ENCODE measurements at places on chromosomes 1 and 21.

DNA sequence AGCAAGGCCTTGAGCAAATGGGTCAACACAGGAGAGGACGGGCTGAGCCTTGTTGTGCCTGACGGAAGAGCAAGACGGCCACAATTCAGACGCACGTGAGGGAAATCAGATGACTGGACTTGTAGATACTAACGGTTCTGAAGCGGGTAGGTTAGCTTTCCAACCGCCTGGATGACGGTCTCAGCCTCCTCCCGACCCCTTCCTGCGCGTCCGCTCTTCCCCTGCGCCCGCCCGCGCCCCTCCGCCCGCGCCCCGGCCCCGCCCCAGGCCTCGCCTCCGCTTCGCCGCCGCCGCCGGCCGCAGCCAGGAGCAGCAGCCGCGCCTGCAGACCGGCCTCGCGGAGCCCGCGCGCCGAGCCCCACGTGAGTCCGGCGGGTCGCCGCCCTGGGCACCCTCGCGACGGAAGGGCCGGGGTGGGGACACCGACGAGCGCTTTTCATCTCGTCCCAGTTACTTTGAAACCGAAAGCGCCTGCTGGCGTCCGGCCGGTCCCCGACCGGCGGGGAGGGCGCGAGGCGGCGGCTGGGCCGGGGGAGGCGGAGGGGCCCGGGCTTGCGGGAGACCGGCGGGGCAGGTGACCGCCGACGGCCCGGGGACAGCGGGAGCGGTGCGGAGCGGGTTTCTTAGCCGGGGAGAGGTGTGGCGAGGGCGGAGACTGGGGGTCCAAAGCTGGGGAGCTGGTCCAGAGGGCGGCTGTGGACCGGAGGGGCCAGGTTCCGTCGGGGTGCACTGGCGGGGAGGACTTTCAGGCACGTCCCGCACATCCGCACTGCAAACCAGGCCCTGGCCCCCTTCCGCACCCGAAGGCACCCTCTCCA lies at the start of gene TRAF5:
TSS of gene TRAF5 (plus strand) at position 306 of the 818 bp plus-strand sequence. CDS start 26,407 bp downstream, outside the sequence.
- no peak for DNase-seq

DNA sequence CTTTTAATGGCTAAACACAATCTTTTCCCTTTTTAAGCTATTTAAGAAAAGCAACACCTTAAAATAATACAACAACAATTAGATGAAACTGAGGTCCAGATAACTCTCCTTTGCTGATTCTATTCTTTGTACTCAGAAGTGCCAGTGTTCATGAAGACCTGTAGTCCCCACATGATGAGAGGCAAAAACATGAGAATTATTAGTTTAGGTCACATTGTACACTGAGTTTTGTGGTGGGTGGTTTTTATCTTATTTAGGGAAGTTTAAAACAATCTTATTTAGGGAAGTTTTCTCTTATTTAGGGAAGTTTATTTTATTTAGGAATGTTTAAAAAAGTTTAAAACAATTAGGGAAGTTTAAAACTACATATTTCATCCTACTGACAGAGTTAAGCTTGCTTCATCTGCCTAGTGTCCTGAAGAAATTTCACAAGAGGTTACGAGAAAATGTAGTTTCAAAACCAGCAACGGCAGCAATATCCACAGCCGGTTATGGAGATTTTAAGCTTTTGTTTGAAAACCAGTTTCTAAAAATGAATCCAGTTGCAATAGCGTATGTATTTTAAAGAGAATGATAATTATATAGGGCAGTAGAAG lies 7.8 kb upstream of the OR14I1 start:
- no peak for DNase-seq

- DNase-seq: no peak
Measured at GRCh38 chr1:48523558-48523957, 51.6 kb upstream of the SPATA6 start.

- DNase-seq: no peak
Measured at GRCh38 chr21:37369307-37369854, 2.8 kb downstream of the DYRK1A start.

DNA sequence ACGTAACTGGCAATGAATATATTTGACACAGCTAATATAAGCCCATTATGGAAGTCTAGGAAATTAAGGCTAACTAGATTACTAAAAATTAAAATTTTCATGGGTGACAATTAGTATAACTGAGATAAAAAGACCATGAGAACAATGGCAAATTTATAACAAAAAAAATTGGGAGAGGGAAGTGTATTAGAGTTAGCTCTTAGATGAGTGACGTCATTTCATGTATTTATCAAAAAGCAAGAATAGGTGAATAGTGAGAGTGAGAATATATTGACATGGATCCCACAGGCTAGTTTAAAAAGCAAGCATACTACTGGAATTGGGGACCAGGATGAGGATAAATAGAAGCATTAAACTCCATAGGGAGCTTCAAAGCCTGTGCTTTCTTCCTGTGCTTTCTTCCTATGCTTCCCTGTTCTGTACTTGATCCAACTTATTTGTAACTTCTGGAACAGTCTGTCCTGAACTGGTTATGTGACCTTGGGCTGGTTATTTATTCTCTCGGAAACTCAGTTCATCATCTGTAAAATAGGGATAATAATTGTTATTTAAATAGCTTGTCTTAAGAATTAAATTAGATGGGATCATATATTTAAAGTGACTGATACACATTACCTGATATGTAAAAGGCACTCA lies 9.1 kb downstream of the BCL9 start:
- DNase-seq: no peak

GRCh38 chr1:171420810-171421209 lies 64.5 kb upstream of the PRRC2C start:
- no peak for DNase-seq

GRCh38 chr1:161228032-161228431 lies 2.2 kb downstream of the TOMM40L start:
- no peak for DNase-seq

- no peak for DNase-seq
Measured at GRCh38 chr1:192003295-192004077, 154.8 kb upstream of the RGS18 start.

- no peak for DNase-seq
Measured at GRCh38 chr21:41233916-41234315, 66.0 kb downstream of the BACE2 start.

DNA sequence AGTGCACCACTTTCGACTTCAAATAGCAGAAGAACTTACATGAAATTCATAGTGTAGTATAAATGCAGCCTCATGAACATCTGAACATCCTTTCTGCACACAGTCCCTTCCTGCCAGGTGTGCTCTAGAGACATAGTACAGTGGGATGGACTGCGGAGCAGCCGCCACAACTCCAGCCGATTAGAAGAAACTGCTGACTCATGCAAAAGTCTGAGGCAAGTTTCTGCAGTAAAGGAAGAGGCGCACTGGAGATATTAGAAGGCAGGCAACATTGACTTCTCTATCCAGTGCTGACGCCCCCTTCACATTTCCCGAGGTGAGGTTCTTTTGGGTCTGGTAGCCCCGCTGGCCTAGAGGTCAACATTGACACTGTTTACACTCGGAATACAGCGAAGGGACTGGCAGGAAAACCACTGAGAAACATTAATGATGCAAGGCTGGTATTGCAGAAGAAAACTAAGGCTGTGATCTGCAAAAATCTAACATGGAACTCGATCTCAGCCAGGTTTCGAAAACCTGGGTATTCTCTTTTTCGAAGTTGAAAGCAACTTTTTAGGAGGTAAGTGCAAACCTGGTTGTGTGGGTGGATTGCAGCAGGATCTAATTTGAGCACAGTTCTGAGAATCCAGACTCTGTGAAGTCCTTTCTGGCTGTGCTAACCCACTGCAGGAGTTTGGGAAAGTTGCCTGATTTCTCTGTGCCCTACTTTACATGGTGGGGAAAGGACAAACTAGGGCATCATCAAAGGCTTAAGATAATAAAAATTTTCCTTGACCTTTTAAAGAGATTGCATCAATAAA lies 90.7 kb downstream of the CDC7 start:
- DNase-seq: no peak

- DNase-seq: no peak
Measured at GRCh38 chr1:51100264-51100880, 1.7 kb upstream of the C1orf185 start.

DNA sequence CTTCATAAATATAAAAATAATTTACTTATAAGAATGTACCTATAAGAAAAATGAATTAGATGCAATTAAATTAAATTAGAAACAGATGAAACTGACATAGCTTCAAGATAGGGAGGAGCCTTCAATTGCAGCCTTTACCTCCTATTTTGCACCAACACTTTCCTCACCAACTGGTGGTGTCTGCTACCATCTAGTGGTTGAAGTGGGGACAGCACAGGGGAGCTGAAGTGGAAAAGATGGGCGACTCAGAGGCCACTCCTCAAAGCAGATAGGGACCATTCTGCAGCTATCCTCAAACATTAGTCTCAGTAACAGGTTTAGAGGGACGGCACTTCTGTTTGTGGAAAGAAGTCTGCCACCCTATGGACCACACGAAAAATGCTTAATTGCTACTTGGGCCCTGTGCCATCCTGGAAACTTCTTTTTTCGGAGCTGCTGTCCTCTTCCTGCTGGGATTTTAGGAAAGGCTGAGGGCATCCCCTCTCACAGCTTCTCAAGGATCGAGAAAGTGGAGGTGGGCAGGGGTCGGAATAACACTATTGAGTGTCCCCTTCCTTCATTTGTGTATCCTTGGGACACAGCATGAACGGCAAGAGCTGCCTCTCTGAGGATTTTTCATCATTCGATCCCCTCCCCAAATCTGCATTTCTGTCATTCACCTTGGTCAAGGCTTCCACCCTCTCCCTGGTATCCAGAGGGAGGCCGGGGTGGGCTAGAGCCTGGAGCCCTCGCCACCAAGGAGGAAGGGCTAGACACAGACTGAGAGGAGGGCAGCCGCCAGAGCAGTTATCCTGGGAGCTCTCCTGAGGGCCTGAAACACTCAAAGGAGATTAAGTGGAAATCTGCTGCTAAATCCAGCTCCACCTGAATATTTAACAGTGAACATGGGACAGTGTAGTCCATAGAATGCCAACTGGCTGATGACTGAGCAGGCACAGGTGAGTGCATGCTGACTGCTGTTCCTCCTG lies 9.6 kb downstream of the PROK1 start:
- peak; percentile 58 for DNase-seq

Data from stimulated activated CD8-positive, alpha-beta memory T cell treated with anti-CD3 and anti-CD28 coated beads, Interleukin-4, amount 100 ng/mL, for 4 hours (primary cell).